Effector memory CD4-positive, alpha-beta T cell (primary cell): ENCODE measurements at places on chromosomes 7 and 10.

DNA sequence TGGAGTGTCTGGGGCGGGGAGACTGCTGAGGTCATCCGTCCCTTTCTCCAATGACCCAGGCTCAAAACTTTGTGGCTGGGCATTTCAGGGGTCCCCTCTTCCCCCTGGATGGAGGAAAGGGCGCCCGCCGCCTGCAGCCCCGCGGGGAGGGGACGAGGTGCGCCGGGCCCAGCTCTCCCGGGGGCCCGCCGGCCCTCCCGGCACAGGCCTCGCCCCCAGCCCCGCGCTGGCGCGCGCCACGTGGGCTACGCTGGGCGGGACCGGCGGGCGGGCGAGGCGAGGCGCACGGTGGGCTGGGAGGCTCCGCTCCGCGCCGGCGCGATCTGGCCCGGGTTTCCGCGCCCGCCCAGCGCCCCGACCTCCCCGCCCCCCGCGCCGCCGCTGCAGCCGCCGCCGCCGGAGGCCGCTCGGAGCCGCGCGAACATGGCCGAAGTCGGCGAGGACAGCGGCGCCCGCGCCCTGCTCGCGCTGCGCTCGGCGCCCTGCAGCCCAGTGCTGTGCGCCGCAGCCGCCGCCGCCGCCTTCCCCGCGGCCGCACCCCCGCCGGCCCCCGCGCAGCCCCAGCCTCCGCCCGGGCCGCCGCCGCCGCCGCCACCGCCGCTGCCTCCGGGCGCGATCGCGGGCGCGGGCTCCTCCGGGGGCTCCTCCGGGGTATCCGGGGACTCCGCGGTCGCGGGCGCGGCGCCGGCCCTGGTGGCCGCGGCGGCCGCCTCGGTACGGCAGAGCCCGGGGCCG, at the start of gene FOXK1:
Gene FOXK1 (plus strand): TSS at position 410 of the 735 bp plus-strand sequence. CDS start 14 bp downstream, at position 424.
- DNase-seq, result peak; percentile 69

- DNase-seq, result no peak
Observed at GRCh38 chr7:155460926-155461613, 3.1 kb downstream of the EN2 start.

DNA sequence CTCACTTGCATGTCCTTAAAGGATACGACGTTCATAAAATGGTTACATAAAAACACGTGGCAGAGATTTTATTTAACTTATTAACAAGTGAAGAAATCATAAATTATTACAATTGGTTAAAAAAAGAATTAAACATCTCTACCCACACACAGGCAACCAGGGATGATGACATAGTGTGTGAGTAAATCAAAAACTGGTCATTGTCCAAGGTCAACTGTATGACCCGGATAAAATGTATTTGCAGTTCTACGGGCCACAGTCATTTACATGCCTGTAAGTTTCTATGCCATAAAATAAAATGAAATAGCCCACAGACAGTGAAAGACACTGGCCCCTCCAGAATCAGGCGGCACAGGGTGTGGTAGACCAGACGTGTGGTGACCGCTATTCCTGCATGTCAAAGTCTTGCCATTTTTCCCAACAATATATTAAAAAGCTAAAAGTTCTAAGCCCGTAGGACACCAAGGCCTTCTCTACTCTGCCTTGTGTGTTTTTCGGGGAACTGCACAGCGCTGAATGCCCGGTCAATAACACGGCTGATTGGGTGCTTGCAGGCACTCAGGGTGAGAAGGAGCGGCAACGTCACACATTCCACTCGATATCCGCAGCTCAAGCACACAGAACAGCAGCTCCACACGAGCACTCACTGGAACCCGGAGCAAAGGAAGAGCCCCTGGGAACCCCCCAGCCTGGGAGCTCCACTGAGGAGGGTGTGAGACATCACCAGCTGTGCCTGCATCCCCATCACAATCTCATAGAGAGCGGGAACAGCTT, 143.3 kb upstream of the PPP2R2D start:
- no peak for DNase-seq

DNA sequence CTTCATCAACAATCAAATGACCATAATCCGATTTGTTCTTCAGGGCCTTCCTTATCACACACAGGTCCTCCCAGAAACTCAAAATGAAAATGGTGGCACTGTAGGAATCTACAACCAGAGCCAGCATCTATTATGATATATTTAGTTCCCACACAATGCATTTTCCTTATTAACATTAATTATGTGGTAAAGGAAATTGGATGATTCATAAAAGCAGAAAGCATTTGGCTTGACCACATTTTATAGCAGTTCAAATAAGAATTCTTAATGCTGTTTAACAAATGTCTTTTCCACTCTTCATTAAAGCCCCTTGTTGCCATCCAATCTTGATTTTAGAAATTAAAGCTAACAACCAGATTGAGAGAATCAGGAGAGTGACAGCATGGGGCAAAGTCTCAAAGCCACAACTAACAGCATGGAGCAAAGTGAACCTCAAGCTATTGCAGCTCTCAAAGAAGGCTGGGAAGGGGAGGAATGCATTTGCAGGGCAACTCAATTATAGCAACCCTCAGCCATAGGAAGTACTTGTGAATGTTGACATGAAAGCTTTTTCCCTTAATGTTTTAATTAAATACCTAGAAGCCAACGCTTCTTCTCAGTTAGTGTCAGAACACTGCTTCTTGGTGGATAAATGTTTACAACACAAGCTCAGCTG, 549.1 kb downstream of the NXPH1 start:
- DNase-seq, result no peak
